ENCODE measurements at places on chromosomes 2 and 18.

- DNase-seq, result no peak
These were observed 21.0 kb downstream of the ZAP70 start for GRCh38 chr2:97734061-97735051.

DNA sequence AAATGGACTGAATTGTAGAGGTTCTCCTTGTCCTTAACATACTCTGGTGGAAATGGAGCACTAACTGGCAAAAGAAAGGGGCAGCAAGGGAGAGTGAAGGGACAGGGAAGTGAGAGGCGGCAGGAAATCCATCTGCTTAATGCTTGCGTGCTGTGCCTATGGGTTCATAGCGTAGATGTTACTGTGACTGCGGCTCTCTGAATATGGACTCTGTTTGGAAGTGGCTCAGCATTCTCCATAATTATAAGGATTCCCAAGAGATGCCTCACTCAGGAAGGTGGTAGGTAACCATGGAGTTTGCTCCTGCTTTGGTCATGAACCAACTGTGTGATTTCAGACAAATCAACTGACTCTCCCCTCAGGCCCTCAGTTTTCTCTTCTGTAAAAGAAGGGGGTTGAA is 50.0 kb downstream of the MYO3B start:
- no peak for DNase-seq

DNA sequence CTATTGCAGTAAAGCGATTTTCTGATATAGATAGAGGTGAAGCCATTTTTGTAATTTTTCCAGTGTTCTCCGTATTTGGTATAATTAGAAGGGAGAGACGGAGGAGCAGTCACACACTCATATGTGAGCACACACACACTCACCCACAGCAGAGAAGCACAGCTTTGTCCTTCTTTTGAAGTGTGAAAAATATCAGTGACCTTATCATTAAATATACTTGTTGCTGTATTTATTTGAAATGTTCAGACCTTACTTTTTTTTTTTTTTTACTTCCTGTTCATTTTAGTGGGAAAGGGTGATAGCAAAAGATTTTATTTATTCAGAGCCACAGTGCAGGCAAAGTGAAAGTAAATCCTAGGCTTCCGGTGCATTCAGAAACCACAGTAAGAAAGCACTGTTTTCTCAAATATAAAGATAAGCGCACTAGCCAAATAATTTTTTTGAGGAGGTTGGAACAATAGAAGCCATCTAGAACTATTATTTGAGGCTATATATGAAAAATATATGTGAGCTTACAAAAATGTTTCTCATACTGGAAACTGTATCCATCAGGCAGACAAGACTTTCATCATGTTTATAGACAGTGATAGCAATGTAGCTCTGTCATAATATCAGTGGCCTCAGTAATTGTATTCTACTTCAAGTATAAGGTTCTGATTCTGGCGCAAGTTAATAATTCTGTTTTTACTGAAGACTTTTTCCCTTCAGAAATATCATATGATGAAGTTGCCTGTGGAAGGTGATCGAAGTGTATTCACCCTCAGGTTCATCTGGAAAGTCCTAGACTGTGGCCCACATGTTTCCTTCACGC is 37.2 kb downstream of the TSHZ1 start:
- DNase-seq, result no peak

- no peak for DNase-seq
These were observed 121.2 kb downstream of the TXNL1 start for GRCh38 chr18:56517196-56517595.

GRCh38 chr2:29033656-29034055 is 40.7 kb downstream of the PCARE start:
- DNase-seq, result no peak

DNA sequence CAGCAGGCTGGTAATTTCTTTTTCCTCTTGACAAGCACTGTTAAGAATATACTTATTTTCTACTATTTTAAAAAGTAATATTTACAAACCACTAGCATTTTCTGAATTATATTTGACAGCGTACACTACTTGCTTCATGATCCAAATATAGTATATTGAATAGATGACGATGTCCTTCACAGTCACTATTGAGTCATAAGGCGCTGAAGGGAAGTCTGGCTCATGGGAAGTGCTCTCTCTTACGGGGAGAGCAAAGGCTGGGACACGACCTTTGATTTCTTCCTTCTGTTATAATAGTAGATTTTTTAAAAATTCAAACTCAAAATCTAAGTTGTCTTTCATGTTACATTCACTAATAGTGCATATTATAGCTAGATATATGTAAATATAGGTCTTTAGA is 357.1 kb downstream of the SOCS6 start:
- DNase-seq, result no peak

- DNase-seq, result no peak
These were observed 46.2 kb upstream of the ACMSD start for GRCh38 chr2:134792186-134792585.

DNA sequence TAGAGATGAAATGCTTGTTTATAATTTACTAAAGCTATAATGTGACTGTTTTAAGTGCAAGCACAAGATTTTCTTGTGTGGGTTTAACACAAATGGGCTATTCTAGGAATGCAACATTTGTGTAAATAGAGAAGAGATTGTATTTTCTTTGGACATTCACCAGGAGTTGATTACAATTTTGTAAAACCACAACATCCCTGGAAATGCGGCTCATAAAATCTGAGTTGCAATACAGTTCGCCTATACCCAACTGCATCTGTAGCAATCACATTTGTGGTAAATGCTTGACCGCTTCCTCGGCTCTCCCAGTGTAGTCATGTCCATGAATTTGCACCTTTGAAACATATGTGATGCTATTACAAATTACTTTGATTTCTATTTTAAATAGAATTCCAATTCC is 348.7 kb upstream of the CDH20 start:
- DNase-seq, result no peak

- DNase-seq, result no peak
These were observed 19.4 kb downstream of the ELAC1 start for GRCh38 chr18:50987261-50987660.

- DNase-seq, result no peak
These were observed 229.5 kb upstream of the CCDC150 start for GRCh38 chr2:196410008-196410407.

DNA sequence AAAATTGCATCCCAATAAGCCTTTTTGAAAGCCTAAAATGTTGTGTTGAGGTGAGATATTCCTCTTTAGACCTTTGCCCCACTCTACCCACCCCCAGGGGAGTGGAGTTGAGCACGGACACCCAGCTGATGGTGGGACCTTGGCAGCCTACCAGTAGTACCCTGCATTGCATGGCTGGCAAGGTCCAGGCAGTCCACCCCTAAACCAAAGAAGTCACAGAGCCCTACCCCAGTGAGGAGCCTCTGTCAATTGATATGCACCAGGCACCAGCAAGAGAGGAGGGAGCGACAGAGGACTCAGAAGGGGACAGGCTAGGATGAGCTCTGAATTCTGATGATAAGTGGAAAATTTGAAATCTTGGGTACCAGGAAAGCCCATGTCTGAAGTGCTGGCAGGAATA is 38.6 kb downstream of the MARCO start:
- no peak for DNase-seq

- DNase-seq, result no peak
These were observed 62.1 kb downstream of the DPP4 start for GRCh38 chr2:162011706-162012564.

DNA sequence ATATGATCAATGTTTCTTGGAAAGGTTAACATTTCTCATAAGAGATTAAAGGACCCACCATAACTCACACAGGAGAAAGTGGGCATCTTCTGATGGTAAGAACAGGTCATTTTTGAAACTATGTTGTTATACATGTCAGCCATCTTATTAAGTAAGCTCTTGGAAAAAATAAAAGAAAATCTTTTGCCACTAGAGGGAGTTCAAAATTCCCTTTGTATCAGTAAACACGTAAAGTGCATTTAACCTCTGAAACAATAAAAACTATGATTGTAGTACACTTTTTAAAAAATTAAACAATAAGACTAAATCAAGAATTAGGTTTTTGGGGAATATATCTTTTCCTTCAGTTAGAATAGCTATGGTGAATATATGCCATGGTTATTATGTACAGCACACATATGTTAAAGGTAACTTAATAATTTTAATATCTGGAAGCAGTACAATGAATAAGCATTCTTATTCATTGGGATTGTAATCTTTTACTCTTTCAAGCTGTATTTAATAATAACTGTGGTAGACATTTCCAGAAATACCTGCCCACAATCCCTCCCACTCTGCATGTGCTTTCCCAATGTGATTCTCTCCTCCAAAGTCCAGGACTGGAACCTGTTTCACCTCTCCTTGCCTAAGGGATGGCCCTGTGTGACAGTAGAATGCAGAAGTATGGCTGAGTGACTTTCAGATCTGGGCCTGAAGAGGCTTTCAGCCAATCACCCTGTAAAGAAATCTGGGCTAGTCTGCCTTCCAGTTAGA is 64.2 kb downstream of the RBMS1 start:
- no peak for DNase-seq

- peak; percentile 9 for DNase-seq
These were observed 89.6 kb upstream of the CCDC141 start for GRCh38 chr2:179139506-179139905.

DNA sequence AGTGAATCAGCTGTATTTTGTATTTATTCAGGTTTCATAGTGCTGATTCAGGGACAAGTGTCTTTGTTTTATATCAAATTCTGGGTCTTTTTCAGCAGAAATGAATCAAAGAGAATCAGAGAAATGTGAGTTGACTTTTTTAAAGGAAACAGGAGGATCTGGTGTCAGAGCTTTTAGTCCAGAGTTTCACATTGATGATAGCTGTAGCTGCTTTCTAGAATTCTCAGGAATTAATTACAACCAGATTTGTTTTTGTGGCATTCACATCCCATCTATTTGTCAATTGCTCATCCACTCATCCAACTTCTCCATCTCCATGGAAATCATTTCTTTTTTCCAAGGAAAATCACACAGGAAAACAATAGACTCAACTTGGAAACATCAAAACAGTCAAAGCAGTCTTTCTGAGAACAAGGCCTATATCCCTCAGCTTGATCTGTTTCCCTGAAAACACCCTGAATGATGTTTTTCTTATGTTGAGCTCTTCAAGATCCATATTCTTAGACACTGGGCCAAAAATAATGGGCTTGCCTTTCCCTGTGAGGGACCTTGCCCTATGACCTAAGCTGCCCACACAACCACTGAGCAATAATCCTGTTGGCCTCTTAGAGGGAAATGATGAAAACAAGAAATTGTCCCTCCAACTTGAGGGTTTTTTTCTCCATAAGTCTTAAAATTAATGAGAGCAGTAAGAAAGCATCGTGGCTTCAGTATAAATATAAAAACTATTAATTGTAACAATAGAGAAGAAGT is 249.5 kb upstream of the FN1 start:
- no peak for DNase-seq

DNA sequence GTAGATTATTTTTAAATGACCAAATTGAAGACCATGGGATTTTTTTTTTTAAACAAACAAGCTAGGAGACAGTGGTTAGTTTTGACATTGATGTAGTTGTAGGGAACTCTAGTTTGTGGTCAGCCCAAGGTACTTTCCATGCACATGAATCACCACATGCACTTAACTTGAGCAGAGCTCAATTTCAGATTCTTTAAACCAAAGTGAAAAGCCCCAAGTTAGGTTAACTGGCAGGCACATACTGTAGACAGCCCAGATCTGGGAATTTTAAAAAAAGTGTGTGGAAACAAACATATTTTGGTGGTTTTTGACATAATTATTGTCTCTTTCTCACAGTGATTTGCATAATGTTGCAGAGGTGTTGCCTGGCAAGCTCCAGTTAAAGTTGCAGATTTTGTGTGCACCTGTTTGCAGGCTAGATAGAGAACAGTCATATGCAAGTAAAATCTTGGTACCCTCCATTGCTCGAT is 88.4 kb downstream of the BCL2L11 start:
- no peak for DNase-seq

DNA sequence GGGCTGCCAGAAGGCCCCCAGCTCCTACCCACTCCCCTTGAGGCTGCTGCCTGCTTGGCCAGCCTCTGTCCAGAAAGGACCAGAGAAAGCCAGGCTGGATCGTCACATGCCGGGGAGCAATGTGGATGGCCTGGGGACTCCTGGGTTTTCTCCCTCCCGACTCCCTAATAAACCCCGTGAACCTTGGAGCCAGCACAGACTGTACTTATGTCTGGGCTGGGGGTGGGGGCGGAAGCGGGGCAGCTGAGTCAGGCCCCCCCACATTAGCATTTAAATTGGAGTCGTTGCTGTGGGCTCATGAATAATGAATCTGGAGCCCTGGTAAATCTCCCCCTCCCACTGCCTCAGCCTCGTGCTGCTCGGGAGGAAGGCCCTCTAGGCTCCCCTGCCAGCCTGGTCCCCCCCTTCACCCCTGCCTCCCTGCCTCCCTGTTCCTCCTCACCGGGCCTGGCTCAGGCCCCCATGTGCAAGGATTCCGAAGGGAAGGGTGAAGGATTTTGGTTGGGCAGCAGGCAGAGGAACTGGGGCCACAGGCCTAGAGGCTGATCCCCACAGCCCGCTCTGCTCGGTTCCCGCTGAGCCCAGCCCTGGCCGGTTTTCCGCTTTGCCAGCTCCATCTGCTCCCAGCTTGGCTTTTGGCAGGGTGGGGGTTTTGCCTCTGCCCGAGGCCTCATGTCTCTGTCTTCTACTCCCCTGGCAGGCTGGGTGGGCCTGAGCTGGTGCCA is 7.3 kb upstream of the ASIC4 start:
- DNase-seq, result no peak

DNA sequence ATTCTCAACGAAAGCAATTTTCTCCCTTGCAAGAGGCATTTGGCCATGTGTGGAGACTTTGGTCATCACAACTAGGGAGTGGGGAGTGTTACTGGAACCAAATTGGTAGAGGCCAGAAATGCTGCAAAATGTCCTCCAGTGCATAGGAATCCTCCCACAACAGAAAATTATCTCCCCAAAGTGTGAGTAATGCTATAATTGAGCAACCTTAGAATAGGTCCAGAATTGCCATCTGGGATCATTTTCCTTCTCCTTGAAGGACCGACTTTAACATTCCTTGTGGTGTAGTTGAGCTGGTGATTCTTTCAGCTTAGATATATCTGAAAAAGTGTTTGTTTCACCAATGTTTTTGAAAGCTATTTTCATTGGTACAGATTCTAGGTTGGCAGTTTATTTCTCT is 111.2 kb upstream of the SMIM21 start:
- no peak for DNase-seq

GRCh38 chr2:68292108-68292710 is 27.5 kb downstream of the CNRIP1 start:
- no peak for DNase-seq

- DNase-seq, result no peak
These were observed 123.5 kb upstream of the PELI1 start for GRCh38 chr2:64267699-64268098.

DNA sequence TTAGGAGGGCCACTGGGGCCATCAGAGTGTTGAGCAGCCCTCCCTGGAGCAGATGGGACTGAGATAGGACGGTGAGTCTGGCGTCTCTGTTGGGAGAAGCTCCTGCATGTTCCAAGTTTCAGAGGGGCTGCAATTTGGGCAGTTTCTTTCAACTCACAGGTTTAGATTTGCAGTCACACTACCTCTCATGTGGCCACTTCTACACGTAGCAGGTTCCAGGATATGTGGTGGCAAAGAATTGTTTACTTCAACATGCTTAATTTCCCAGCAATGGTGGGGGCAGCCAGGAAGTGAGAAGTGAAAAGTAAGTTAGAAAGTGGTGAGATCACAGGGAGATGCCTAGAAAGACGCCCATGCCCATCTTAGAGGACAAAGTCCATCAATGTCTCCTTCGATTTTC is 9.3 kb downstream of the NCK2 start:
- DNase-seq, result no peak

GRCh38 chr2:172531309-172531708 is 24.6 kb upstream of the PDK1 start:
- DNase-seq, result no peak

- DNase-seq, result no peak
These were observed 3.6 kb upstream of the LPIN1 start for GRCh38 chr2:11742702-11743357.

Measured in stimulated activated CD4-positive, alpha-beta T cell treated with anti-CD3 and anti-CD28 coated beads, Interleukin-1b, Interleukin-23, amount 100 ng/mL, for 24 hours (primary cell).